ENCODE measurements at places on chromosomes 6 and 20.

- DNase-seq: no peak
Measured at GRCh38 chr6:139109558-139109957, 25.3 kb upstream of the HECA start.

- DNase-seq: no peak
Measured at GRCh38 chr6:149608381-149608982, 40.0 kb downstream of the KATNA1 start.

DNA sequence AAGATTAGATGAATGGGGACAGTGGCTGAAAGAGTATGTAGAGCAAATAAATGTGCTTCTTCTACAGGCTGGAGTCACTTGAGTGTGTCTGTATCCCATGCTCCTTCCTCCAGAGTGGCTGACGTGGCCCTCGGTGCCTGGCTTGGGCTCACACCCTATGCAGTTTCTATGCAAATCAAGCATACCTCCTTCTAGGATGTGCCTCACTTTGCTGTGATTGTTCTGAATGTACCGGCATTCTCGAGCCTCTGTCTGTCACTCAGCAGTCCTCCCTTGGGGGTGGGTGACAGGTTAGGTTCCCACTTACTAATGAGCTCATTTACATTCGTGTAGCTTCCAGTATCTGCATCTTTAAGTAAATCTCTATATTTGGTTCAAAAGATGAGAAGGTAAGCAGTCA lies 55.1 kb upstream of the HDDC2 start:
- DNase-seq: no peak

DNA sequence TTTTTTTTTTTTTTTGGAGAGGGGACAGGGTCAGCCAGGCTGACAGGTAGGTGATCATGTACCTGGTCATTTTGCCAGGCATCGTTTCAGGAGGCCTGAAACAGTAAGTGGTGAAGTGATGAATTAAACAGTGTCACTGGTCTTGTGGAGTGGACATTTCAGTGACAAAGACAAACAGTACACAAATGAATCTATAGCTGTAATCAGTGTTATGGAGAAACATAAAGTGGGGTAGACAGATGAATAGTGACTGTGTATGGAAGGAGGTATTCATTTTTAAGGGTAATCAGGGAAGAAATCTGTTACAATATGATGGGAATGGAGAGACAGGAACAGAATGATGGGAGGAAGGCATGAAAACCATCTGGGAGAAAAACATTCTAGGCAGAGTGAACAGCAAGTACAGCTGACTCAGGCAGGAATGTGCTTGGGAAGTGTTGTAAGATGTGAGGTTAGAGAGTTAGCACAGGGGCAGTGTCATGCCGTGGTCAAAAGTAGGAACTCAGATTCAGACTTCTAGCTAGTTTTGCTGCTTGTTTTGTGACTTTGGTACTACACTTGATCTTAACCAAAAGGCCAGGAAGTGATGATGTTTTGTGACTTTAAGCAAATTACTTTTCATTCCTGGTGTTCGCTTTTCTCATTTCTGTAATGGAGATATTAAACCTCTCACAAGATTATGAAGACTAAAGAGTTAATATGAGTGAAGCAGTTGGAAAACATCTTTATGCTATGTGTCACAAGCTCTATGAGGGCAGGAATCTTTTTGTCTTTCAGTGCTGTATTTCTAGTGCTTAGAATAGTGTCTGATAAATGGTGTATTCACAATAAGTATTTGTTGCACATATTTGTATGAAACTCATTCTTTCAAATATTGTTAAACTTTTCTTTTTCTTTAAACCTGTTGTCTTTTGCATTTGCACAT lies 43.4 kb downstream of the QKI start:
- no peak for DNase-seq

- DNase-seq: no peak
Measured at GRCh38 chr6:95768539-95768938, 191.2 kb downstream of the MANEA start.

DNA sequence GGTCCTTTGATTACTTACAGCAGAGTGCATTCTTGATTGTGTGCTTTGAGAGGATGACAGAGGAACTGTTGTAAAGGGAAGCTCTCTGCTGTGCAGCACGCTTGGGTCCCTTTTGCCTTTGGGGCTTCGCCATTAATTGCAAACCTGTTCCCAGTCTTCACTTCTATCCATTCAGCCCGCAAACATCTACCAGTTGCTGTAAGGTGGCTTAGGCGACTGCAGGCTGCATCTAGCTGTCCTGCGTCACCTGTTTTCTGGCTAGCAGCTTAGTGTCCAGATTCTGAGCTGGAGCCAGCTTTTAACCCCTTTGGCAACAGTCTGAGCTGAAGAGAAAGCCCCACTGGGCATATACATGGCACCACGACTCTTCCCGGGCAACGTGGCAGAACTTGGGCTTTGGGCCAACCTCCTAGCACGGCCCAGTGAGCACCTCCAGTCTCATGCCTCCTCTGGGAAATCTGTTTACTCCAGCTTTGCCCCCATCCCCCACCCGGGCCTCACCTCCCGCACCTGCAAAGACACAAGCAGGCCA lies 2.5 kb upstream of the FASTKD5 start:
- DNase-seq: peak; percentile 67

DNA sequence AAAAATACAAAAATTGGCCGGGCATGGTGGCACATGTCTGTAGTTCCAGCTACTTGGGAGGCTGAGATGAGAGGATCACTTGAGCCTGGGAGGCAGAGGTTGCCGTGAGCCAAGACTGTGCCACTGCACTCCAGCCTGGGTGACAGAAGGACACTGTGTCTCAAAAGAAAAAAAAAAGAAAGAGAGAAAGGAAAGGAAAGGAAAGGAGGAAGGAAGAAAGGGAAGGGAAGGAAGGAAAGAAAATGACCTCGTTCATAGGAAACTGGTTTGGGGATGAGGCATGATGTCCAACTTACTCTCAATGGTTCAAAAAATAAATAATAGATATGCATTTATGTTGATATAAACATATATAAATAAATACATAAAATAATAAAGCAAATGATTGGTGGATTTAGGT lies 6.8 kb upstream of the BFSP1 start:
- no peak for DNase-seq

DNA sequence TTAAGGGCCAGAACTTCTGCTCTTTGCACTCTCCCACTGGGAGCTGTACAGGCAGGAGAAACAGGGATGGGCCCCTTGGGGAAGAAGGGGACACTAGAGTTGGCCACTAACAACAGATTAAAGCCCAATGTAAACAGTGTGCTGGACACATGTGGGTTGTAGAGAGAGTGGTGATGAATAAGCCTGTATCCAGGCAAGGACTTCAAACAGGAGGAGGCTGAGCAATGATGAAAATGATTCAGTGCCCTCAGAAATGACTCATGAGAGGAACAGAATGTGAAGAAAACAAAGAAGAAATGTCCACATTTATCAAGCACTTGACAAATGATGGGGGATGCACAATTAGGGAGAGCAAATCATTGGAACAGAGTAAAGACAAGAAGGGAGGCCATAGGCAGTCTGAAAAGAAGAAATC lies 242.3 kb downstream of the TBX18 start:
- DNase-seq: no peak

Measured in cerebellar nuclear complex (tissue), 1 donor.